ENCODE measurements at places on chromosomes 1 and 21. TPM values are rescaled to one million over a fixed set of nuclear protein-coding genes. Genes with fewer than 3 reads are reported as not detected.
A peak's percentile ranks its signal among the peaks of the same experiment; 100 is the strongest.

DNA sequence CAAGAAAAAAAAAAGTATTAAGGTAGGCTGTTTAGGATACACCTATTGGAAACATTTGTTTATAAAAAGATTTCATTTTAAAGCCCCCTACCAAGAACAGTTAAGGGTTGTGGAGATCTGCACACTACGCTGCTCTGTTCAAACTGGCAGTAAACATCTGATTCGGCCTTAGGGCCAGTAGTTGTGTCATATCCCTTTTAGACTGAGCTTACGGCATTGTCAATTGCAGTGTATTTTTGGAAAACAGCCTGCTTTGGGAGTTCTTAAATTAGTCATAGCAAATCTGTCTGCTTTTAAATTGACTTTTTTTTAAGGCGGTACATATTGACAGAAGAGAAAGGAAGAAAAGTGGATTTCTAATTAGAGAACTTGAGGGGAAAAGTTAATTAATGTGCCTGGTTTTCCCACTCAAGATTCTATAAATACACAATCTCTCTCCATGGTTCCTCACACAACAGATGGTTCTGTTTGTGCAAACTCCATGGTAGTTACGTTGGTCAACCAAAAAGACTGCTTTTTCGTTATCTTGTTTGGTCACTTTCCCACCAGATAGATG, 1.7 kb upstream of the ELK4 start:
- peaks cover 27% of the 10 kb centered on the region for H3K4me1 ChIP-seq
- H3K36me3 ChIP-seq, result no peaks in the 10 kb centered on the region
- DNase-seq, result no peak
- H3K27me3 ChIP-seq, result no peaks in the 10 kb centered on the region

GRCh38 chr1:74463333-74463988, 49.0 kb downstream of the LRRC53 start:
- H3K27ac ChIP-seq, result no peak overlapping the region
- peaks cover 2% of the 10 kb centered on the region for H3K27me3 ChIP-seq
- no peaks in the 10 kb centered on the region for H3K36me3 ChIP-seq
- no peak overlapping the region for H3K4me3 ChIP-seq
- H3K4me1 ChIP-seq, result no peaks in the 10 kb centered on the region

DNA sequence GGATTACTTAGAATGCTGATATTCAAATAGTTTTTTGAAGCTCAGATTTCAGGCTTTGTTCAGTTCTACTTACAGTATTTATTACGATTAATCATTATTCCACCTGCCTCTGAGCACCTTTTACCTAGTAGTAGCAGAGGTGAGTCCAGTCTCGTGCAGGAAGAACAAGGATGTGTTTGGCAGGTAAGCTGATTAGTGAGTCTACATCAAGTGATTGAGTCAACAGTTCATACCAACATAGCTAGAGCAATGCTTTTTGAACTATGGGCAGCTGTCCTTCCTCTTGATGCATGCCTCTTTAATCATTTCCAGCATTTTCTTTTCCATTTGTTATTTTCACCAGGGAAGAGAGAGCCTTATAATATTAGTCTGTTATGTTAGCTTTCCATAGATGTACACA, 838.9 kb downstream of the USP25 start:
- H3K4me3 ChIP-seq, result no peak overlapping the region
- no peaks in the 10 kb centered on the region for H3K27me3 ChIP-seq
- peaks cover 5% of the 10 kb centered on the region for H3K4me1 ChIP-seq
- no peak for DNase-seq
- no peak overlapping the region for H3K27ac ChIP-seq

DNA sequence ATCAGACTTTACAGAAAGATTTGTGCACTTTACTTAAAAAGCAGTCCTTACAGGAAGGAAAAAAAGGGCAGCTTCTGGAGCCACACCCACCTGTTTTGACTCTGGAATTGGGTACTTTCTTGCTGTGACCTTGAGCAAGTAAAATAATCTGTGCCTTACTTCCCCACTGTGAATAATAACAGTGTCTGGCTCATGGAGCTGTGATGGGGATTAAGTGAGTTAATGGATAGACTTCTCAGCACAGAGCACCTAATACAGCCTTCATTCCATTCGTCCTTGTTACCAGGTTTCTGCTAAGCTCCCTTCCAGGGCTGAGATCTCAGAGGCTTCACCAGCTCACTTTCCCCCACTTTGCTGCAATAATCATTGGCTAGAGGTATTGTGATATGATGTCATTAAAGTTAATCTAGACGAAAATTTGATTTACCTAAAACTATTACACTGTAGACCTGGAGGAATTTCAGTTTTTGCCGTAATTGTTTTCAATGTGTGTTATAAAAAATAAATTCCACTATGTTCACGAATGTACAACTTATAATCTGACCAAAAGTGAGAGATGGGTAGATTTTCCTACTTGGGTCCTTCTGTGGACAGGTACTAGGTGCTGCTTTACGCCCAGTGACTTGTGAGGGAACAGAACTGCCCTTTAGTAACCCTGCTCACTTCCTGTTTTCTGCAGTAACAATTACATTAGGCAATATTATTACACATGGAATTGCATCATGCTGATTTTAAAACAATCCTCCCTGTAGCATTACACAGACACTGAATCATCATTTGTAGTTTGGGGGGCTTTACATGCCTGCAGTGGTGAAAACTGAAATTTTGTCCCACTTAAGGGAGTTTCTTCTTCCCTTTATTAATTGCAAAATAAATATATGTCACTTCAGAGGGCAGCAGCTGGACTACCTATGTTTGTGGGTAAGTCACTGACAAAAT, 19.7 kb upstream of the ABCG1 start:
- H3K27me3 ChIP-seq, result no peaks in the 10 kb centered on the region
- no peaks in the 10 kb centered on the region for H3K36me3 ChIP-seq
- H3K27ac ChIP-seq, result peak overlapping the region; percentile 38
- peaks cover 3% of the 10 kb centered on the region for H3K4me1 ChIP-seq
- no peak for DNase-seq

GRCh38 chr21:32249511-32250280, 29.2 kb downstream of the MIS18A start:
- H3K27ac ChIP-seq, result no peak overlapping the region
- no peaks in the 10 kb centered on the region for H3K36me3 ChIP-seq
- no peak overlapping the region for H3K4me3 ChIP-seq
- no peaks in the 10 kb centered on the region for H3K4me1 ChIP-seq
- DNase-seq, result no peak

DNA sequence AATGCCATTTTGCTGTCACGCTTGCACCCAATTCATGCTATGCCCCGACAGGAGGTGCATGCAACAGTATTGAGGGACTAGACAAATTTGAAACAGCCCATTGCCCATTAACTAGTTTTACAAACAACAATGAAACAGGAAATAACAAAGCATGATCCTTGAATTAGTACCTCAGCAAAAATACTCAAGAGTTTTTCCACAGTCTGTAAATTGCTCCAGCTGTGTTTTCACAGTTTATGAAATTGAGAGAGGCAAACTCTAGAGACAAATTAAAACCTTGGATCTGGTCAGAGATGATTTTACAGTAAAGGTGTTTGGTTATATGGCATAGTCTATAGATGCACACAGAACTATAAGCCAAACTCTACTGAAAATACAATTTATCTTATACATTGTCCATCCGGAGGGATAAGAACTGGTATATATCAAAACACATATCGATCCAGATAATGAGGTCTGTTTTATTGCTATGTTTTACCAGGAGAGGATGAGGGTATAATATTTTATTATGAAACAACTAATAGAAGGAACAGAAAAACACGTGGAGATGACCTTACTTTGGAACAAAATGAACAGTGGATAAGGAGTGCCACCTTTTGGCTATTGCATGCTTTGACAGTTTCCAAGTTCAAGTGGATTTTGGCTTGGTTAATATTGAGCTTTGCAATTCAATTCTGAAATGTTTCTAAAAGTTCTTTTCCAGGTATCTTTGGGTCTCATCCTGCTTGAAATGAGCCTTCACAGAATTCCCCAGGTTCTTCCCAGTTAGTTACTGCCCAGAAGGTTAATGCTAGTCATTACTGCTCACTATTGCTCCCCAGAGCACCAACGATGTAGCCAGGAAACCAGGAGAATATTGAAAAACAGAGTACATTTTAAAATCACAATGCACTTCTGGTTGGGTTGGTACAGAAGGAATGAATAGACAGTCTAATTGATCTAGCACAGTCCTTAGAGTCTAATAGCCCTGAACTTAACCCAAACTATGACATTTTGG, 45.7 kb downstream of the ZC3H11B start:
- no peak overlapping the region for H3K4me3 ChIP-seq
- no peaks in the 10 kb centered on the region for H3K27me3 ChIP-seq
- no peaks in the 10 kb centered on the region for H3K36me3 ChIP-seq

DNA sequence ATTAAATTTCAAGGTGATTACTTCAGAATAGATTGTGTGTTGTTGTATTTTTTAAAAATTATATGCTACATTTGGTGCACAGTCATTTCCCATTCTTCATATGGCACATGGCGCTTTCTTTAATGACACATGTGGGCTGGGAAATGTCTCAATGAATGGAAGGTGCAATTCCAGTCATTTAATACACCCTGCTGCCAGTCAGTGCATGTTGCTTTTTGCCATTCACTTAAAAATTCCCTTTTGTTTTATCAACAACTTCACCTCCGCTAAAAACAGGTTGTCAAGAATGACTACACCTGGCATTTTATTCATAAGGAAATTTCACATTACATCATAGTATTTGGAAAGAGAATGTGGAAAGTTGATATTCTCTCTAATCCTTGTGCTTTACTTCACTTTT, 716.4 kb upstream of the ADAMTS5 start:
- no peaks in the 10 kb centered on the region for H3K27me3 ChIP-seq
- H3K4me1 ChIP-seq, result no peaks in the 10 kb centered on the region
- H3K4me3 ChIP-seq, result no peak overlapping the region
- H3K27ac ChIP-seq, result no peak overlapping the region
- H3K36me3 ChIP-seq, result no peaks in the 10 kb centered on the region

DNA sequence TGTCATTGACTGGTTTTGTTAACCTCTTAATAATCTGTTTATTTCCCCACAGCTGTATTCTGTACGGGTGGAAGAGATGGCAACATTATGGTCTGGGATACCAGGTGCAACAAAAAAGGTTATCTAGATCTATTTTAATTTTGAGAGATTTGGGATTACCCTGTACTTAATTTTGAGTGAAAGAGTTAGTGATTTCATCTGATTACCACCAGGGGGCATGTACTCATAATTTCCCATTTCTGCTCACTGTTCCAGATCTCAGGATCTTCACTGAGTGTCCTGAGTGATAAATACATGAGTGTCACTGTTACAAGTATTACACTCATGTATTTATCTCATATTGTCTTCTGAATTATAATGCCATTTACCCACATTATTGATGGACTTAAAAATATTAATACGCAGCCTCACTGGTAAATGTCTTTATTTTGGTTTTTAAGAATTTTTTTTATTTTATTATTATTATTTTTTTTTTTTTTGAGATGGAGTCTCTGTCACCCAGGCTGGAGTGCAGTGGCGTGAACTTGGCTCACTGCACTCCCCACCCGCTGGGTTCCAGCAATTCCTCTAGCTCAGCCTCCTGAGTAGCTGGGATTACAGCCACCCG, 27.4 kb downstream of the DTL start:
- no peak overlapping the region for H3K4me3 ChIP-seq
- H3K4me1 ChIP-seq, result no peaks in the 10 kb centered on the region
- H3K27ac ChIP-seq, result no peak overlapping the region
- H3K27me3 ChIP-seq, result no peaks in the 10 kb centered on the region
- no peaks in the 10 kb centered on the region for H3K36me3 ChIP-seq

The CLCNKB gene
- total RNA-seq, result not detected

The SYT11 gene
- 0.75 TPM for total RNA-seq

The DDAH1 gene
- 33.7 TPM for total RNA-seq

The FLG gene
- total RNA-seq, result under 0.01 TPM

The OR2AK2 gene
- total RNA-seq, result not detected

The RPE65 gene
- total RNA-seq, result not detected

Measured in liver (tissue), 10 donors.